Bone marrow (tissue), 2 donors: ENCODE measurements at places on chromosomes 3 and 15.

- no peak for DNase-seq
Observed at GRCh38 chr3:68891280-68891943, 40.9 kb downstream of the TAFA4 start.

GRCh38 chr3:72818092-72818773, 30.0 kb downstream of the SHQ1 start:
- DNase-seq = peak; percentile 41

GRCh38 chr15:78075490-78076230, 1.9 kb downstream of the TBC1D2B start:
- no peak for DNase-seq

GRCh38 chr3:42908675-42909074, 2.7 kb downstream of the ZNF662 start:
- no peak for DNase-seq

GRCh38 chr15:90871716-90872485, 3.5 kb downstream of the FURIN start:
- no peak for DNase-seq

DNA sequence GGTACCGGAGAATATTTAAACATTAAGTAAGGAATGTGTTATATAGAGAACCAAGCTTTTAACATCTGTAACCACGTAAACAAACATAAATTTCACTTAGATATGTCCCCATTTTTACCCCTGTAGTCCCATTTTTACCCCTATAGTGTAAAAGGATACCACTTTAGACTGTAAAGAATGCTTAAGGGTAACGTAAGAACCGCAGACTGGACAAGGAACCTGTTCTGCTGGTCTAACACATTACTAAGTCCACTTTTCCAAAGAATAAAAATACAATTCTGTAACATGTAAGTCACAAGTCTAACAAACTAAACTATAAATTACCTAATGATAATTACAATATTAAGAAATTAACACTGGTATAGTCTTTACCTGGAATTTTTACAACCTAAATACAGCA, 2.9 kb downstream of the SLC12A6 start:
- no peak for DNase-seq

DNA sequence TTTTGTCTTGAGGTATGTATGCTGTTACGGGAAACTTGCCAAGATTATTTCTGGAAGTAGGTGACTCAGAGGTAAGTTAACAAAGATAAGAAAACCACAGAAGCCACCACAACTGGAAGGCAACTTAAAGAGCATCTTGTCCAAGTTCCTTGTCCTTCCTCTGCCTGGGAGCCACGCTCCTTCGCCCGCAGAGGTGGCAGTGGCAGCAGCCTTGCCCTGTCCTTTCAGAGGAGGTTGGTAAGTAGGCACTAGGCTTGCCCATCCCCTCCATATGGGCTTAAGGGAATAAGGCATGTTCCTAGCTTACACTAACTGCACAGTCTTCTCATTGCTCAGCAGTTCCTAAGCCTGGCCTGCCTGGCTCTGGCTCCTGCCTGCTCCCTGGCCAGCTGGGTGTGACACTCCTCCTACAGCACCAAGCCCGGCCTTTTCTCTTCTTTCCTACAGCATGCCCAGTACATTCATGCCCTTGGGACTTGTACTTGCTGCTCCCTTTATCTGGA, 48.0 kb upstream of the RAB6B start:
- DNase-seq = no peak

DNA sequence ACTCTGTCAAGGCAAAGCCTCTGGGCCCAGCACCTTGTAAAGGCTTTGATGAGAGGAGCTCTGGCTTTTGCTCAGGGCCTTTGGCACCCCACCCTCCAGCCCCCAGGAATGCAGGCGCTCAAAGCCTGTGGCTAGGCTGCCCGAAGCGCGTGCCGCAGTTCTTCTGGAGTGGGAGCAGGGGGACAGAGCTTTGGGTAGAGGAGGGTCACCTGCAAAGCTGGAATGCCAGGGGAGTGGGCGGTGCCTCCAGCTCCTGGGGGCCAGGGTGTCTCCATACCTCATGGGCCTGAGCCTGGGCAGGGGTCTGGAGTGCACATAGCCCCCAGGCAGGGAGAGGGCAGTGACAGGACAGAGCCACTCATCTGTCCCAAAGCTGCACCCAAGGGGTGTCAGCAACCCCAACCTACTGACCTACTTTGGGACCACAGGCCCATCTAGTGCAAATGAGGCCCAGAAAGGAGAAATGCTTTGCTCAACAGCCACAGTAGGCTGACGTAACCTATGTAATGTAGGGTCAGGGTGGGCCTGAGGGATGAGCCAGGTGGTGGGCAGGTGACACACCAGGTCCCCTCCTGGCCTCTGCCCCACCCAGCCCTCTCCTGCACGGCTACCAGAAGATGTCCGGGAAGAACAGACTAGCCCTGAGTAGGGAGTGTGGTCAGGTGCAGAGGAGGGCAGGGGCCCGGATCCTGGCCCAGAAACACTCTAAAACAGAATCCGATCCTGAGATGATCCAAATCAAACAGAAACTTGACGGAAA, 2.2 kb upstream of the CALML4 start:
- no peak for DNase-seq

DNA sequence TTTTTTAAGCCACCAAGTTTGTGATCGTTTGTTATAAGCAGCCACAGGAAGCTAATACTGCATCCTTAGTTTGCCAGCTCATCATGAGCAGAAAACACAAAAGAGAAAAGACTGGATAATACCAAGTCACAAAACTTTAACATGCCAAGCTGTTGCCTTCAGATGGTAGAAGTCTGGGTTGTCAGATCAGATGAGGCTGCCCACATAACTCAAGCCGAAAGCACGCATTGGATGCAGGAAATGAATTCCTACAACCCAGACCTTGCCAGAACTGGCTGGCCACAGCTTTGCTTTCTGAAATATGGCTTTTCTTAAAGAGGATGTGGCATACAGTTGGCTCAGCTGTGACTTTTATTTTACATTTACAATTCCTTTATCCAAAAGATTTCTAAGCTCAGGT, 118.3 kb upstream of the NEO1 start:
- DNase-seq = no peak

DNA sequence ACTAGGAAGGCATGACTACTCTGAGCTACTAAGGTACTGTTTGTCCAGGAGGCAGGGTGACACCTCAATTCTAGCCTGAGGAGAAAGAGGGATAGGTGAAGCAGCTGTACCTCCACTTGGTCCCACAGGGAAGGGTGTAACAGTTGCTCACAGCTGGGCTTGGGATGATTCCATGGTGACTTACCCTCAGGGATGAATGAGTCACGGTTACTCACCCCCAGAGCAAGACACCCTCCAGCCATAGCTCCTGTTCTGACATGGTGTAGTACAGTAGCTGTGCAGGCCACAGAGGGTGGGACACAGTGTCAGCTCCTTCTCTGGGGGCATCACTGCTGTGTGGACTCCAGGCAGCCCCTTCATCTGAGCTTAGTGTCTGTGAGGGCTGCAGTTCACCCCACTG, 868.6 kb upstream of the SEMA6D start:
- DNase-seq = no peak

DNA sequence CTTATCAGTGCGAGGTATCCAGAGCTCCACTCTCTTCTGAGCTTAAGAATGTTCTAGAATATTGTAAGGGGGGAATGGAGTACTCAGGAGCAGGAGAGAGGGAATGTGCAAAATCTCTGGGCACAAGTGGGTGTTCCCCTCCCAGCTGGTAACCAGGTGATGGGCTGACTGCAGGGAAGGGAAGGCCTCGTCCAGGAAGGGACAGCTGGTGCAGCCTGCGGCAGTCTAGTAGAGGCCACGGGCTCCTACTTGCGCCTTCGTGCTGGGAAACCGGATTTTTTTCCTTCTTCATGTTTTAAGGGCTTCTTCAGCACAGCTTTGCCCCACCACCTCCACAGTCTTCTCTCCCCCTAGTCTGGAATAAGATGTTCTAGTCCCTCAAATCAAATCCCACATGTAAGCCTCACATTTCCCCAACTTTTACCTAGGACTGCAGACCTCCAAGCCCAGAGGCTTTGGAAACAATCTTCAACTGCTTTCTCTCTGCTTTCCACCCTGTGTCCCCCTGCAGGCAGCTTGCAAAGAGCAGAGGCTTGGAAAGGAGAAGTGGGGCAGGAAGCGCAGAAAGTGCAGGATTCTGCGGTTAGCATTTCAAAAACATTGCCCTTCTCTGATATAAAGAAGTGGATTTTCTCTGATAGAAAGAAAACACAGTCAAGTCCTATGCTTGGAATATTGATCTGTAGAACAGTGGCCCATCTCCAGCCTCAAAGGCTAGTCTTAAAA, 11.9 kb upstream of the CGNL1 start:
- peak; percentile 58 for DNase-seq
